Kidney (tissue), 22 donors: ENCODE measurements at places on chromosomes 13 and 19. TPM values are rescaled to one million over a fixed set of nuclear protein-coding genes. Genes with fewer than 3 reads are reported as not detected.

The RUBCNL gene
- total RNA-seq = 4.6 TPM

- no peak overlapping the region for H3K27ac ChIP-seq
- no peak overlapping the region for H3K4me3 ChIP-seq
- DNase-seq = no peak
- no peaks in the 10 kb centered on the region for H3K36me3 ChIP-seq
- no peaks in the 10 kb centered on the region for H3K27me3 ChIP-seq
- H3K4me1 ChIP-seq = no peaks in the 10 kb centered on the region
Measured at GRCh38 chr13:66967811-66968597, 262.1 kb downstream of the PCDH9 start.

GRCh38 chr13:43154156-43154651, 130.8 kb downstream of the DNAJC15 start:
- no peak for DNase-seq
- no peaks in the 10 kb centered on the region for H3K27me3 ChIP-seq
- no peaks in the 10 kb centered on the region for H3K4me1 ChIP-seq
- H3K27ac ChIP-seq = no peak overlapping the region

DNA sequence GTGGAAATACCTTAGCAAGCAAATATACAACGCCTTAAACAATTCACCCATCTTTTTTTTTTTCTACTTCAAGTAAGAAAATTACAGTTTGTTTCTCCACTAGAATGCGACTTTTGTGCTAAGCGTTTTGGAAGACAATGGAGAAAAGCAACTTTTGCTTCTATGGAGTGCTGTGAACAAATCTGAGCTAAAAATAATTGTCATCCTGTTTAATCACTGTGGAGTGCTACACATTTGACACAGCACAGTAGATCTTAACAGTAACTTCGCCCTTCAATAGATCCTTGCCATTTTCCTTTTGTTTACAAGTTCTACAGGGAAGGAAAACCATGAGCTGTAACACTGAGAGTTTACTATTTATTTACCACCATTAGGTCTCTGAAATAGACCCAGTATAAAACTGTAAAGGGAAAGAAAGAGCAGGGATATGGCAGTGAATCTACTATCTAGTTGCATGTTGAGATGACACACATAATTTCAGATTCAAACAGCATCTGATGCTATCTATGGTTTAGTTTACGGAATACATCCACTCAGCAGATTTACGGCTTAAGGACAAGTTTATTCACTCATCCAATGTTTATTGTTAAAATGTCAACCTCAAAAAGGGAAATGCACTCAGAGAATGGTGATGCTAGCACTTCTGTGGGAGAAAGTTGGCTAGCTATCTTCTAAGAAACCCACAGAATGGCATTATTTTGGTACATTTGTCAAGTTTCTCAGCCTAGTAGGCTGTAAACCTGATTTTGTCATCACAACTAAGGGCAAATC, 175.3 kb downstream of the VWA8 start:
- no peak overlapping the region for H3K4me3 ChIP-seq
- no peak overlapping the region for H3K27ac ChIP-seq
- no peaks in the 10 kb centered on the region for H3K4me1 ChIP-seq
- H3K27me3 ChIP-seq = no peaks in the 10 kb centered on the region
- no peak for DNase-seq

- no peak overlapping the region for H3K27ac ChIP-seq
- peak overlapping the region; percentile 68 for H3K4me3 ChIP-seq
- H3K36me3 ChIP-seq = peaks cover 24% of the 10 kb centered on the region
- no peak for DNase-seq
- H3K4me1 ChIP-seq = peaks cover 8% of the 10 kb centered on the region
Measured at GRCh38 chr19:10105509-10106099, 558 bp upstream of the PPAN start.

- no peak for DNase-seq
- H3K4me1 ChIP-seq = no peaks in the 10 kb centered on the region
- no peaks in the 10 kb centered on the region for H3K36me3 ChIP-seq
Measured at GRCh38 chr13:72541674-72542073, 185.8 kb downstream of the MZT1 start.

DNA sequence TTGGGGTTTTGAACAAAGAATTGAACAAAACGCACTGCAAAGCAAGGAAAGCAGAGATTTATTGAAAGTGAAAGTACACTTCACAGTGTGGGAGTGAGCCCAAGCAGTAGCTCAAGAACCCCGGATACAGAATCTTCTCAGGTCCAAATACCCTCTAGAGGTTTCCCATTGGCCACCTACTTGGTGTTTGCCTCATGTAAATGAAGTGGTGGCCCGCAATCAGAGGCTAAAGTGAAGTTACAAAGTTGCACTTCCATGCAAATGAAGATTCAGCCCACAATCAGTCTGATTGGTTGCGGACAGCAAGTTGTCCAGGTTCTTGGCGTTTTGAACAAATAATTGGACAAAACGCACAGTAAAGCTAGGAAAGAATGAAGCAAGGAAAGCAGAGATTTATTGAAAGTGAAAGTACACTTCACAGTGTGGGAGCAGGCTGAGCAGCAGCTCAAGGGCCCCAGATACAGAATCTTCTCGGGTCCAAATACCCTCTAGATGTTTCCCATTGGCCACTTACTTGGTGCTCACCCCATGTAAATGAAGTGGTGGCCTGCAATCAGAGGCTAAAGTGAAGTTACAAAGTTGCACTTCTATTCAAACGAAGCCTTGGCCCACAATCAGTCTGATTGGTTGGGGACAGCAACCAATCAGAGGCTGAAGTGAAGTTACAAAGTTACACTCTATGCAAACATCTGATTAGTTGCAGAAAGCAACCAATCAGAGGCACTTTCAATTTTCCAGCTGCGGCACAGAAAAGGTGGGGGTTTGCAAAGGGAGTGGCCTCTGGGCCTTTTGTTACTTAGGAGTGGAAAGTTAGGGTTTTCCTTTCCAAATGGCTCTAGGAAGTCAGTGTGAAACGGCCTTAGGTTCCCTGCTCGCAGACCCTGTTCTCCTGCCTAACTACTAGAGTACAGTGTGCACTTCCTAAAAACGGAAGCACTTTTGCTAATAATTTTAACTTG, 4.8 kb upstream of the TM9SF2 start:
- H3K27me3 ChIP-seq = no peaks in the 10 kb centered on the region
- no peak overlapping the region for H3K4me3 ChIP-seq
- H3K36me3 ChIP-seq = no peaks in the 10 kb centered on the region
- DNase-seq = no peak
- H3K4me1 ChIP-seq = peaks cover 7% of the 10 kb centered on the region
